ENCODE measurements at places on chromosomes 12 and 14. TPM values are rescaled to one million over a fixed set of nuclear protein-coding genes. Genes with fewer than 3 reads are reported as not detected.

MYF5 gene
- total RNA-seq, result not detected

DNA sequence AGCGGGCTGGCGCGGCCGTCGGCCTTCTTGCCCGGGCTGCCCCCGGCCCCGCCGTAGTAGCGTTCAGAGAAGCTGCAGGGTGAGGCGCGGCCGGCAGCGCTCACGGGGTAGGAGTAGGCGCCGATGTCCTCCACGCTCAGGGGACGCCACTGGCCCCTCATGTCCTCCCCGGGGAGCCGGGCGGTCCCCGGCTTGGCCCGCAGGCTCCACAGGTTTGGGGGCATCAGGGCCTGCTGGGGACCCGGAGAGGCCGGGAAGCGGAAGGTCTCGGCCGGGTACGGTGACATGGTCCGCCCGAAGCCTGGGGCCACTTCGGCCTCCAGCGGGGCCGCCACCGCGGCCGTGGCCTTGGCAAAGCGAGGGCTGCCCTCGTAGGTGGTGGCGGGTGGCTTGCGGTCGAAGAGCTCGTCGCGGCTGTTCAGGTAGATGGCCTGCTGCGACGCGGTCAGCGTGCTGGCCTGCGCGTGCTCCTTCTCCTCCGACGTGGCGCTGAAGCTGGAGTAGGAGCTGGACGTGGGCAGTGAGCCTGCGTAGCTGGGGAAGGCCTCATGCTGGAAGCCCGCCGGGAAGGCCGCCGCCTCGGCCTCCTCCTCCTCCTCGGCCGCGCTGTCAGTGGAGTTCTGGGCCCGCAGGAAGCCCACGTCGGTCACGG lies 48.7 kb downstream of the BEGAIN start:
- DNase-seq, result no peak

- no peak for DNase-seq
Measured at GRCh38 chr14:29222671-29223268, 456.2 kb downstream of the FOXG1 start.

DNA sequence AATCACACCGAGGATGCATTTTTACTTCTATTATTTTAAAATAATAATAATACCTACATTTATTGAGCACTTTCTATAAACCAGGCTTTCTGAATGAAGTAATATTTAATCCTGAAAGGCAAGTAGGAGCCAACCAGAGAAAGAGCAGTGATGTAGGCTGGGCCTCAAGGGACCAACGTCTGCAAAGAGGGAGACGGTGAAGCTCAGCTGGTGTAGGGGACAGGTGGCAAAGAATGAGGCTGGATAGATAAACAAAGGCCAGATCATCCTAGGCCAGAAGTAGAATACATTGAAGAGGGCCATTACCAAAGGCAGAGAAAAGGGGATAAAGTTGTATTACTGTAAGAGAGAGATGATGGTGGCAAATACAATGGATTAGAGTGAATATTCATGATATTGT lies 810 bp upstream of the TMBIM4 start:
- DNase-seq, result no peak

GRCh38 chr14:82850576-82850975 lies 1316.9 kb upstream of the SEL1L start:
- no peak for DNase-seq

ANAPC5 gene
- 86.2 TPM for total RNA-seq

GRCh38 chr12:26809611-26810285 lies 23.2 kb downstream of the ITPR2 start:
- no peak for DNase-seq

OR4E2 gene
- not detected for total RNA-seq

DNA sequence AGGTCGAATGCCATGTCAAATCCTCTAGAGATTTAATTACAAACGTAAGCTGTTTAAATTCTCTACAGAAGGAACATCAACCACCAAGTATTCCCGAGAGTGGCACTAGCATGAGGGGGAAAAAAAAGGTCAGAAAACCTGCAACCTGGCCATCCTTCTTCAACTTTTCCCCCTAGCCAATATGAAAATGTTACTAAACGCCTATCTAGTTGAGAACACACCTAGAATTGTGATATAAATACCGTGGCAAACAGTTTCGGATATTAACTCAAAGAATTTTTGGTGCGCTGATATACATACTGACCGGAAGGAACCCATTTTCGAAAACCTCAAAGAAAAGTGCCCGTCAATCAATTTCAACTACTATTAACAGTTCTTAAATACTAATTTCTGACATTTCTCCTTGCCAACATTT lies 1.8 kb downstream of the HNRNPC start:
- DNase-seq, result no peak

RABGGTA gene
- total RNA-seq, result 59.2 TPM

DNA sequence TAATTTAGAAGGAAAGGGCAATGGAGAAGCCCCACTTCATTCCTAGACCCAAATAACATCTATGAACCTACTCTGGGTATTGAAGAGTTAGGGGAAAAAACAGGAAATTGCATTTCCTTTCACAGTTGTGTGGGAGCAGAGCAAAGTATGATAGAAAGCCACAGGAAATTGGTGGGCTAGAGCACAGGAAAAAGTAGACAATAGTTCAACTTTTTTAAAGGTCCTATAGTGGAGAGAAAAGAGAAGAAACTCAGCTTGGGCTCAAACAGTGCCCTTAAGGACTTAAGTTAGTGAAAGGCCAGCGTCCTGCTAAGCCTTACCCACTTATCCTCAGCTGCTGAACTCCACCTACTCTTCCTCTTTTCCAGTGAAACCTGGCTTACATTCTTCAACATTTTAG lies 258.1 kb downstream of the DPY19L2 start:
- DNase-seq, result no peak

GRCh38 chr14:45082420-45082819 lies 1.5 kb upstream of the PRPF39 start:
- no peak for DNase-seq

DNA sequence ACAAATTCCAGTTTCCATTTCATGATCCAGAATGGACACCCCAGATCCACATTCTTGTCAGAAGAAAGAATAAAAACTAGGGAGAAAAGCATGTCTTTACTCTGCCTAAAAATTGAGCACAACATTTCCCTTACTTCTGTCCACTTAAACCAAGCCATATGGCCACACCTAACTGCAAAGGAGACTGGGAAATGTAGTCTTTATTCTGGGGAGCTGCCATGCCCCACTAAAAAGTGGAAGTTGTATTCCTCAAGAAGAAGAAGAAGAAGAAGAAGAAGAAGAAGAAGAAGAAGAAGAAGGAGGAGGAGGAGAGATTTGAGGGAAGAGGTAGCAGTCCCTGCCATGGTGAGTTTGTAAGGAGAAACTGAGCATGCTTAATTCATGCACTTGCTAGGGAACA lies 84.5 kb downstream of the GPR65 start:
- no peak for DNase-seq

RHOJ gene
- total RNA-seq, result 0.54 TPM

DNA sequence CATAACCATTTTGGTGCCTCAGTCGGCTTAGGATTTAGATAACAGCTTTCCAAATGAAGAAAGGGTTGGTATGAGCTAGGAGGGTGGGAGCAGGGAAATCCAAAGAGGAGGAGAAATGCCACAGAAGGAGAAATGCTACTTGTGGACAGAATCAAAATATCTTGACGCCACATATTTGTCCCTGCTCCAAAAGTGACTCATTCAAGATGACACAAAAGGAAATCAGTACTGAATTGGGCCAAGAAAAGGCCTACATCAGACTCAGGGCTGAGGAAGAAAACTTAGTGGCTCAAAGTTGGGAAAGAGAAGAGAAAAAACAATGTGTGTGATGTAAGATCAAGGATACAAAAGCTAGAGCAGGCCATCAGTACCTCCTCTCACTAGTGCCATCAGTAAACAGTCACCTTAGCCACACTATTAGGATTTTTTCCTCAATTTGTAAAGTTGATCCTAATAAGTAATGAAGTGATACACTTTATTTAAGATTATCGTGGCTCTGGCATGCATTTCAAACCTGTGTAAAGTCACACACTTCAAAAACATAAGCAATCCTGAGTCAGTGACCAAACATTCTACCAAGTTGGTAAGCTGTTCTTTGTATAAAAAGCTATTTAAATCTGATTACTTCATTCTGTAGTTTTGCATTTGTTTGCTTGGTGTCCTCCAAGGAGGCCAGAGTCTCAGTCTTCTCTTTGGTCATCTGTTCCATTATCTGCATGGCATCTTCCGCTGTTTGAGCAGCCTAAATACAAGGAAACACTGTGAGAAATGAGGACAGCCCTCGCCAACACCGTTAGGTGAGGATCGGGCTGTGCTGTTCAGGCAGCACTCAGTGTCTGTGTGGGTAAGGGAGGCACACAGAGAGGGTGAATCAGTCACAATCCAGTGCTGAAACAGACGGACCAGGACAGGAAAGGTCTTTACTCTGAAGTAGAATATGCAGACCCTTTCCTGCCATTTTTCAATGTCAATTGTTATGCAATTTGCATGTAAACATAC lies 52.6 kb upstream of the VPS33A start:
- DNase-seq, result peak; percentile 28

DNA sequence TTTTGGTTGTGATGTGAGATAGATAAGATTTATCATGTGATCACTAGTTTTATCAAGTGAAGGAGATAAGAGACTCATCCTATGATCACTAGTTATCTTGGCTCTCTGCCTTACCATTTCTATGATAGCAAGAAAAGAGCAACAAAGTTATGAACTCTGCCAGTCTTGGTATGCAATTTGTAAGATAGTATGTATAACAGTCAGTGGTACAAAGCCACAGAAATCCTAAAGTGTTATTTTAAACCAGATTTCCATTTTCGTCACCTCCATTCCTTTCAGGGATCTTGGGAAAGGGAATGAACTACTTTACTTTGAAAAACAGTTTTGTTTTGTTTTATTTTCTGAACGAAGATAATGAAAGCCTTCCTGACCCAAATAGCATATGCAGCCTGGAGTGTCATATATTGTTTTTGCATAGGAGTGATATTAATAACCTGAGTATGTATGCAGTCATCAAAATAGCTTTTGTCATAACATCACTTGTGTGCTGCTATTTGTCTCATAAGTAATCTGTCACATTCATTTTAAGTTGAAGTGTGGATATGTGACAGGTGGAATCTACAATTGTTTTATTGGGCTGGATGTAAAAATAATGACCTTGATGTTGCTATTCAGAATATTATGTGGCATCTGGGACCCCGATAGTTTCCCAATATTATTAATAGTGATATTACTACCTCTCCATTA lies 35.0 kb downstream of the FLRT2 start:
- no peak for DNase-seq

DNA sequence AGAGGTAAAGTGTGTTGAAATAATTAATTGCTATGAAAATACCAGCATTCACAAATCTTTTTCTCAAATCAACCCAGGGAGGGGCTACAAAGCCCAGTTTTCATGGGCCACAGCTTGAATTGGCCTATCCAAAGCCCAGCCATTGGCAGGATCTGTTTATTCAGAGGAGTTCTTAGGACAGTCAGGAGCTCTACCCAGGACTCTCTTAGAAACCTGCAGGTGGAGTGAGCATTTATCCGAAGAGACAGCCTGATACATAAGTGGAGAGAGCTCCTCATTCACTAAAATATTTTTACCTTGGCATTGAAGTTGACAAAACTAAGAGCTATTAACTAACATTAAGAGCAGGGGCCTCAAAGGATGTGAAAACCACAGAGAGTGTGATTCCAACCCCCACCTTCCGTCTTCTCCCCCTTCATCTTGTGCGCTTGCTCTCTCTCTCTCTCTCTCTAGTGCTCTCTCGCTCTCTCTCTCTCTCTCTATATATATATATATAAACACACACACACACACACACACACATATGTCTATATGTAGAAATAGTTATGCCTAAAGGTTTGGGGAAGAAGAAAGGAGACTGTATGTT lies 315.5 kb downstream of the SNAPC1 start:
- no peak for DNase-seq

- DNase-seq, result no peak
Measured at GRCh38 chr12:27123642-27124041, 41.3 kb upstream of the C12orf71 start.

NTF3 gene
- total RNA-seq, result not detected

NYNRIN gene
- total RNA-seq, result 6.3 TPM

DNA sequence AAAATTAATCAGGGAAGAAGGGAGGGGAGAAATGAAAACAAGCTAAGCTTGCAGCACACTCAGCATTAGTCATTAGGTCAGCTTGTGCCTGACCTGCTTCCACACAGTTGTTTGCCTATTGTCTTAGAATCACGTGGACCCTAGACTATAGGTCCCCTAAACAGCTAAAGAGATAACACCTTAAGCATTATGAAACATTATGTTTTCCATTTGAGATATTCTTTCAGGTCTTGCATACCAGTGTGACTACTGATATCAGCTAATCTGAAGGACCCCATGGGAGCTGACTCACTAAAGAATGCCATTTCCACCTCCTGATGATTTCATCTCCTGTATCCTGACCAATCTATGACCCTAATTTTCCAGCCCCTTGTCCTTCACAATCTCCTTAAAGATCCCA lies 154.1 kb upstream of the FUT8 start:
- no peak for DNase-seq

SPATS2 gene
- 8.8 TPM for total RNA-seq

GRCh38 chr14:97178781-97179180 lies 381.6 kb downstream of the VRK1 start:
- no peak for DNase-seq

- DNase-seq, result no peak
Measured at GRCh38 chr12:6271281-6271680, 39.2 kb upstream of the PLEKHG6 start.

SYCP3 gene
- not detected for total RNA-seq

DNA sequence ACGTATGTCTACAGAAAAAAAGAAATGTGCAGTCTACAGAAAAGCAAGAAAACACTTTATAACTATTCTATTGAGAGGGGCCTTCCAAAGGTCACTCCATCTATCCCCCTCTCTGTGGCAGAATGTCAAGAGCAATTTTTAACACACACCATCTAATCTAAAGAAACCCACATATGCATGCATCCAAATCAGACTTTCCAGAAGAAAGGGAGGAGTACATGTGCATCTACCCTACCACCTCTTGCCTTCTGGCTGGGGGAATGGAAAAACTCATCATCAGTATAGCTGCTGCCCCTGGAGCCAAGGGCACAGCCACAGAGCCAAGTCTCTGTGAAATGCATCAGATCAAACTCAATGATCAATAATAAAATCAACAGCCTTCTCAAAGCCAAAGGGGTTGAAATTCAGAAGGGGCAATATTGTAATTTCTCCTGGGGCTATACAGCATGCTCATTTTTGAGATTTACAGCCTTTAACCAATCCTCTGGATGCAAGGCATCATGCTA lies 63.9 kb downstream of the ANO2 start:
- no peak for DNase-seq

- no peak for DNase-seq
Measured at GRCh38 chr14:73788701-73789551, 62.7 kb upstream of the PTGR2 start.

DNA sequence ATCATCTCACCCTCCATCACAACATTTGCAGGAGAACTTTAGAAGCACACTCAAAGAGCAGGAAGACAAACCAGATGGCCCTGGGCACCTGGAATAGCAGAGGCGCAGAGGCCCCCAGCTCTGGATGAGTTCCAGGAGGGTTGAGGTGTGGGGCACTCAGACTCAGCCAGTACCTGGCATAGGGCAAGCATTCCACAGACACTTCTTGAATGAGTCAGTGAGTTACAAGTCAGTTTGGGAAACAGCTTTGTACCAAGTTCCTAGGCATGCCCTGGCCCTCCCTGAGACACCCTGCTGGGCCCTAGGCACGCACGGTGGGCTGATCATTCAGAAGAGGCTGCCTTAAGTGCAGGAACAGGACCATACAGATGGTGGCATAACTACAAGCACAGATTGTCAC lies 54.3 kb downstream of the MAP3K9 start:
- peak; percentile 91 for DNase-seq

TRPV4 gene
- 0.75 TPM for total RNA-seq

SSTR1 gene
- total RNA-seq, result 0.67 TPM

GRCh38 chr12:90323217-90323616 lies 614.6 kb upstream of the ATP2B1 start:
- no peak for DNase-seq
